H1 (cell line): ENCODE measurements at places on chromosomes 1 and 21.
A peak's percentile ranks its signal among the peaks of the same experiment; 100 is the strongest.

GRCh38 chr1:202016811-202017748, 6.7 kb downstream of the ELF3 start:
- DNase-seq = no peak
- peaks cover 8% of the 10 kb centered on the region; the same call in 1 of the 2 replicates for H3K36me3 ChIP-seq
- H3K4me1 ChIP-seq = no peaks in the 10 kb centered on the region
- H3K4me3 ChIP-seq = no peak overlapping the region

- DNase-seq = no peak
- H3K27me3 ChIP-seq = no peaks in the 10 kb centered on the region
- H3K4me3 ChIP-seq = no peak overlapping the region
- H3K27ac ChIP-seq = no peak overlapping the region
- H3K36me3 ChIP-seq = no peaks in the 10 kb centered on the region
These were observed 312.0 kb upstream of the TMPRSS15 start for GRCh38 chr21:18715606-18716005.

DNA sequence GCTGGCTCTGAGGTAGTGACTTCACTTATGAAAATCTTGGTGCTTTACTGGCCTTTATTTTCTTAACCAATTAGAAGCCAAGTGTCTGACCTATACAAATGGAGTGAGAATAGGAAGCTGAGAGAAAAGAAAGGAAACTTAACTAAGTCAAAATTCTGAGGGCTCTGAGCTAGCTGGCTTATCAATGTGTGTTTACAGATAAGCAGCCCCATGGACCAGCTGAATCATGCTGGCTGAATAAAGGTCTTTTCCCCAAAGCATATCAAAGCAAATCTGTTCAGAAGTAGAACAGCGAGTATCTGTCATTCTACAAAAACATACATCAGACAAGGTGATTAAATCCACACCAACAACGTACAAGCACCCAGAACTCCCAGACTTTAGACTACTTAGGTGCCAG, 117.2 kb downstream of the BRINP2 start:
- DNase-seq = no peak
- H3K4me1 ChIP-seq = no peaks in the 10 kb centered on the region
- no peak overlapping the region for H3K27ac ChIP-seq
- H3K36me3 ChIP-seq = no peaks in the 10 kb centered on the region
- H3K27me3 ChIP-seq = no peaks in the 10 kb centered on the region

DNA sequence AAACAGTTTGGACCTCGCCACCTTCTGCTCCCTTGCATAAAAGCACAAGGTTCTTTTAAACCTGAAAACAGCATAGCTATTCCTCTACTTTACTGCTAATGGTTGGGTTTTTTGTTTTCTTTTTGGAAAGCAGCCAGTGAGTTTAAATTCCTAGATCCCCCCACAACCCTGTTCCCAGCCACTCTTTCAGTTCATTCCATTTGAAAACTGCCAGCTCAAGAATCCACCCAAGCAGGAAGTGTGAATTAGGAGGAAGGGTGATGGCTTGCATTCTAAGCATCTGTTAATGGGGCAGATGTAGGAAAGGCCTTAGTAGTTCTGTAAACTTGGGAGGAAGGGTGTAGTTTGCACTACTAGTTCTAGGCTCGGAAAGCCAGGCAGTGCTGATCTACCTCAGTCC, 172.9 kb upstream of the HOOK1 start:
- no peaks in the 10 kb centered on the region for H3K36me3 ChIP-seq
- DNase-seq = no peak
- no peaks in the 10 kb centered on the region for H3K27me3 ChIP-seq
- H3K4me3 ChIP-seq = no peak overlapping the region
- H3K4me1 ChIP-seq = no peaks in the 10 kb centered on the region

DNA sequence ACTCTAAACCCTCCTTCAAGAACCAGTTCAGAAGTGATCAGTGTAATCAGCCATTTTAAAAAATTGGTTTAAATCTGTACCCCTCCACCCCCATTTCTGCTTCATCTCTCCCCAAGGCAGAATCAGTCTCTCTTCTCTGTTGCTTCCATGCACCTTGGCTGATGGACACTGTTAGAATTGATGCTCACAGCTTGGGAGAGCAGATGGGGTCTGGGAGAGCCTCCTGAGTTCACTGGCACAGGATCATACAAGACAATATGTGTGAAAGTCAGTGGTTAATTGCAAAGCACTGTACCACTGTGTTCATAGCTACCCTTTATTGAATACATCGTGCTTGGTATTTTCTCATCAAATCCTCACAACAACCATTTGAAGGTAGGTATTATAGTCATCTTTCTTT, 140.9 kb downstream of the ROR1 start:
- no peaks in the 10 kb centered on the region for H3K36me3 ChIP-seq
- no peaks in the 10 kb centered on the region for H3K27me3 ChIP-seq
- H3K27ac ChIP-seq = no peak overlapping the region
- no peak for DNase-seq
- peaks cover 32% of the 10 kb centered on the region for H3K4me1 ChIP-seq

- H3K4me3 ChIP-seq = no peak overlapping the region
- no peak for DNase-seq
- H3K4me1 ChIP-seq = no peaks in the 10 kb centered on the region
- H3K27me3 ChIP-seq = no peaks in the 10 kb centered on the region
- H3K27ac ChIP-seq = no peak overlapping the region
- H3K36me3 ChIP-seq = peaks cover 14% of the 10 kb centered on the region
These were observed 26.6 kb downstream of the SLX9 start for GRCh38 chr21:44966135-44967081.

DNA sequence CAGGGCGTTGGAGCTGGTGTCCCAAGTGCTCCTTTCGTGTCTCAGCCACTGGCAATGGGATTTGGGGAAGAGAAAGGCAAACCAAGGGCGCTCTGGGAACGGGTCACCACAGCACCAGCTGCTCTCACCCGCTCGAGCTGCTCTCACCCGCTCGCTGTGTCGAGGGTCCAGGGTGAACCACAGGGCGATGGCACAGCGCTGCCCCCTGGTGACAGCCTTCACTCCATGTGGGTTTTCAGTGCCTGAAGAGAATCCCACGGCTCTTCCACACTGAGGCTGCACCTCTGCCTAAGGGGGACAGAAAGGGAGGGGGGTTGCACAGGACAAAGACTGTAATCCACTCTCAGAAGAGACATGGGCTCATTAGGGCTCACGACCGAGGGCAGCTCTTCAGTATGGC, 7.1 kb upstream of the CLDN19 start:
- no peaks in the 10 kb centered on the region for H3K27me3 ChIP-seq
- peaks cover 12% of the 10 kb centered on the region for H3K36me3 ChIP-seq
- no peak overlapping the region for H3K27ac ChIP-seq
- no peak for DNase-seq

DNA sequence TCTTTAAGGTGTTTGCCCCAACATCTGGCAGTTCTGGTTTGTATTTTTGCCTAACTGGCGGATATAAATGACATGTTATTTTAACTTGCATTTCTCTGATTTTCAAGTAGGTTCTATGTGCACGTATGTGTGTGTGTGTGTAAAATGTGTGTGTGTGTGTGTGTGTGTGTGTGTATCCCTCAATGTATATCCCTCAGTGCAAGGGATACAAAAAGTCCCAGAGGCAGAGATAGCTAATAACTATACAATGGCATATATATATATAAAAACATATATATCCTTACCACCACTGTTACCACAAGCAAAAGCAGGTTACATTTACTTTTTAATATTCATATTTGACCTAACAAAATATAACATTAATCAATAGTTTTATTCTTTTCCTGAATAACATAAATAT, 95.0 kb upstream of the NR5A2 start:
- no peaks in the 10 kb centered on the region for H3K36me3 ChIP-seq
- no peaks in the 10 kb centered on the region for H3K27me3 ChIP-seq

- no peaks in the 10 kb centered on the region for H3K4me1 ChIP-seq
- no peak for DNase-seq
- no peak overlapping the region for H3K27ac ChIP-seq
- no peaks in the 10 kb centered on the region for H3K36me3 ChIP-seq
- H3K27me3 ChIP-seq = no peaks in the 10 kb centered on the region
These were observed 78.4 kb downstream of the OLFM3 start for GRCh38 chr1:101918277-101918676.

GRCh38 chr1:236066054-236066453, 1.2 kb upstream of the NID1 start:
- H3K36me3 ChIP-seq = no peaks in the 10 kb centered on the region
- peaks cover 16% of the 10 kb centered on the region; the same call in 1 of the 2 replicates for H3K27me3 ChIP-seq
- peaks cover 3% of the 10 kb centered on the region for H3K4me1 ChIP-seq
- peak overlapping the region; percentile 53; the same call in 1 of the 2 replicates for H3K4me3 ChIP-seq
- DNase-seq = no peak
- H3K27ac ChIP-seq = no peak overlapping the region

GRCh38 chr1:20255666-20256065, 35.0 kb upstream of the VWA5B1 start:
- H3K4me1 ChIP-seq = no peaks in the 10 kb centered on the region
- H3K4me3 ChIP-seq = no peak overlapping the region
- no peak overlapping the region for H3K27ac ChIP-seq
- no peaks in the 10 kb centered on the region for H3K27me3 ChIP-seq
- H3K36me3 ChIP-seq = no peaks in the 10 kb centered on the region

GRCh38 chr21:37146320-37147235, 73.5 kb downstream of the TTC3 start:
- no peak overlapping the region for H3K4me3 ChIP-seq
- H3K4me1 ChIP-seq = peaks cover 4% of the 10 kb centered on the region
- no peak overlapping the region for H3K27ac ChIP-seq
- H3K27me3 ChIP-seq = no peaks in the 10 kb centered on the region
- no peak for DNase-seq

- peaks cover 29% of the 10 kb centered on the region for H3K4me1 ChIP-seq
- H3K36me3 ChIP-seq = 0 out of 2 replicates have a peak, but pooled peaks cover 3% of the 10 kb centered on the region
These were observed at the start of gene BLACAT1 for GRCh38 chr1:205455581-205456382. TSS of gene BLACAT1 (minus strand) at chr1:205456045.

DNA sequence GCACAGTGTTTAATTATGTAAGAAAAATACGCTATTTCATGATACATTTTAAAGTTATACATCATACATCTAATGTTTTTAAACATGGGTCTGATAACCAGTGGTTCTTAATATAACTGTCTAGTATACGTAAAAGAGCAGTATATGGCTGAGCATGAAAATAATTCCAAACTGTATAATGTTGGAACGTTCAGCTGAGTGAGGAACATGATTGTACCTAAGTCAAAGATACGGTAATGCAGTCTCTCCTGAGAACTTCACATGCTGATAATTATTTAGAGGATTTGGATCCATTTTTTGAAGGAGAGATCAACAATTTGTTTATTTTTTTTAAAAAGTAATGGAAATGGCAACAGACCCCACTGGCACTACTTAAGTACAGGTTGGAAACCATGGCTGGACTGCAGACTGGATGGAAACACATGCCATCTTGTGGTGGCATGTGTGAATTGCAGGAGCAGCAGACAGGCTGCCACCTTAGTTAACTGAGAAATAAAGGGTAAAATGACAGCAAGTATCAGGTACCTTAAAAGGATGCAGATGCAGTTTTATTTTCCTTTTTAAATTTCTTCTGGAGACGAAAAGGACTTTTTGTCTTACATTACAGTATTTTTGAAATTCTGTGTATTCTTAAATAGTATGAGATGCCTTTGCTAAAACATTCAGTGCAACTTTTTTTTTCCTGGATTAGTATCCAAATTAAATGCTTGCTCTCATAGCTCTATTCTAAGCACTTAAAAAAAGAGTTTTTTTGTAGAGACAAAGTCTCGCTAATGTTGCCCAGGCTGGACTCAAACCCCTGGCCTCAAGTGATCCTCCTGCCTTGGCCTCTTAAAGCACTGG, 73.8 kb downstream of the MTR start:
- H3K4me1 ChIP-seq = no peaks in the 10 kb centered on the region
- peak; percentile 27 for DNase-seq
- no peaks in the 10 kb centered on the region for H3K27me3 ChIP-seq
- no peaks in the 10 kb centered on the region; the same call in 1 of the 2 replicates for H3K36me3 ChIP-seq
- H3K4me3 ChIP-seq = no peak overlapping the region

- no peaks in the 10 kb centered on the region for H3K36me3 ChIP-seq
- DNase-seq = no peak
- H3K27me3 ChIP-seq = no peaks in the 10 kb centered on the region
- H3K4me1 ChIP-seq = no peaks in the 10 kb centered on the region
These were observed 150.9 kb upstream of the VAMP3 start for GRCh38 chr1:7620196-7620595.
